ENCODE measurements at places on chromosomes 5 and 9.
A peak's percentile ranks its signal among the peaks of the same experiment; 100 is the strongest.

DNA sequence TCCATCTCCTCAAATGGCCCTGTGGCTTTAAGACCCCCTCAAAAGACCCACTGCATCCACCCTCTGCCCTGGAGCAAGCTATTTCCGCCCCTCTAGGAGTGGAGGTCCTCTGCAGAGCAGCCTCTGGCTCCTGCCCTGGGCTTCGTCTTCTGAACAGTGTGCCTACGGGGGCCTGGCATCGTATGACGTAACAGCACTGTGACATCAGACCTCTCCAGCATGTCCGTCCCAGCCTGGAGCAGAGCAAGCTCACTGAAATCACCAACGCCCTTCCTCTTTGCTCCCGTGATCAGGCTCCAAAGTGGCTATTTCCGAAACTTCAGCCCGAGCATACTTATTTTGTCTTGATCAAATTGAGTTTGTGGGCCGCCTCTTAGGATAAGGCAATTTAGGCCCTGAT is 69.1 kb upstream of the PTCH1 start:
- no peak for ATAC-seq

DNA sequence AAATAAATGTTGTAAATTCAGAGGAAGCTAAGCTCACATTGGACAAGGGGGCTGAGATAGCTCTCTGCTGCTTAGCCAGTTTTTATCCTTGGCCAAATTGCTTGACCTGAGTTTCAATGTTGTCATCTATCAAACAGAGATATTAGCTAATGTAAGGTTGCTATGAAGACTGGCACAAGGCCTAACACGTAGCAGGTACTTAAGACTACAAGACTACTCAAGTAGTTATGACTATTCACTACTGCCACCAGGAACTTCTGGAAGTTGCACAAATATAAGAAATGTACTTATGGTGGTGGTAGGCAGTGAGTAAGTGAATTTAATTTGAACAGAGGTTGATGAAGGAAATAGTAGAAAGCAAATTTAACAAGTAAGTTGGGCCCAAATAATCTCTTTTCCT is 17.4 kb upstream of the FYB1 start:
- no peak for ATAC-seq

DNA sequence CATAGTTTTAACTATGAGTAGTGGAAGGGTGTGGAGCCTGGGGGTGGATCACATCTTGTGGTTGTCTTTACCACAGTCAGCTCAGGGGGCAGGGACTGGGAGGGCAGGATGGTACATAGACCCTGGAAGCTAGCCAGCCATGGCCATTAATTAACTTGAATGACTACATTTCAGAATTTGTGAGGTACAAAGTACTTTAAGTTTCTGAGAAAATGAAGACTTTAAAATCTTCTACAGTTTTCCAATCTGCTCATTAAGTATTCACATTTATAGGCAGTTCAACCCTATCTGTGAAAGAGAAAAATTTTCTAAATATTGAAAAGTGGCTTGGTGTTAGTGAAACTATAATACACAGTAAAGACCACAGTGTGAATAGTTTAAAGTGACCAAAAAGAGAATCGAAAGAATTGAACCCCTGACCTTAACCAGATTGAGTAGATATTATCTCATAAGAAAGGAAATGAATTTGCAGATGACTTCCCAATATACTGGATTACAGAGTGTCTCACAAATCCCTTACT is 234.2 kb upstream of the MEF2C start:
- ATAC-seq = peak; percentile 65

GRCh38 chr5:674630-675011 is 18.5 kb downstream of the TPPP start:
- ATAC-seq = no peak

- ATAC-seq = no peak
Measured at GRCh38 chr5:132006331-132007120, 4.9 kb downstream of the ACSL6 start.

DNA sequence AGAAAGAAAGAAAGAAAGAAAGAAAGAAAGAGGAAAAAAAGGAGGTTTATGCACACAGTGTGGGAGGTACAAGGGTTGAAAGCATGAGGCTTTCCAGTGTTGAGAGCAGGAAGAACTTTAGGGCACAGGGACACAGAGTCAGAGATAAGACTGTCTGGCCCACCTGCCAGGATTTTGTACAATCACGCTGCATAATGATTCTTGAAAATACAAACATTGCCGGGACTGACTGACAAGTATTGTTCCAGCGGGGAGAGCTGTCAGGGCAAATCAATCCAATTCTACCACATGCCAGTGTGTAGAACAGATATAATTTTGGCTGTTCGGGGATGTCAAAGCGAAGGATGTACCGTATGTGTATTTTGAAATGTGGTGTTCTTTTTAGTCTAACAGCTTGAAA is 254.7 kb downstream of the NTRK2 start:
- ATAC-seq = no peak

- no peak for ATAC-seq
Measured at GRCh38 chr9:120418315-120418714, 161.7 kb downstream of the CDK5RAP2 start.

Measured in stimulated activated memory B cell treated with anti-CD40 and anti-IgM and Interleukin-4, amounts not matched to agents 10 μg/mL and 1 μg/mL and 100 μg/mL, for 72 hours (primary cell).